ENCODE measurements at places on chromosomes 12 and 14.

- DNase-seq, result peak; percentile 54
Observed at GRCh38 chr14:92551044-92551841, 37.7 kb downstream of the RIN3 start.

GRCh38 chr12:94173660-94174265 is 25.4 kb downstream of the PLXNC1 start:
- no peak for DNase-seq

DNA sequence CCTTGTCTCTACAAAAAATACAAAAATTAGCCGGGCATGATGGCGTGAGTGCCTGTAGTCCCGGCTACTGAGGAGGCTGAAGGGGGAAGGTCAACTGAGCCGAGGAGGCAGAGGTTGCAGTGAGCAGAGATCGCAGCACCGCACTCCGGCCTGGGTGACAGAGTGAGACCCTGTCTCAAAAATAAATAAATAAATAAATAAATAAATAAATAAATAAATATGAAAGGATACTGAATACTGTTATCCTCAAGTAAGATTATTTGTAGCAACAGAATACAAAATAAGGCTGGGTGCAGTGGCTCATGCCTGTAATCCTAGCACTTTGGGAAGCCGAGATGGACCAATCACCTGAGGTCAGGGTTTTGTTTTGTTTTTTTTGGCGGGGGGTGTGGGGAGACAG is 1.9 kb downstream of the RNF41 start:
- no peak for DNase-seq

DNA sequence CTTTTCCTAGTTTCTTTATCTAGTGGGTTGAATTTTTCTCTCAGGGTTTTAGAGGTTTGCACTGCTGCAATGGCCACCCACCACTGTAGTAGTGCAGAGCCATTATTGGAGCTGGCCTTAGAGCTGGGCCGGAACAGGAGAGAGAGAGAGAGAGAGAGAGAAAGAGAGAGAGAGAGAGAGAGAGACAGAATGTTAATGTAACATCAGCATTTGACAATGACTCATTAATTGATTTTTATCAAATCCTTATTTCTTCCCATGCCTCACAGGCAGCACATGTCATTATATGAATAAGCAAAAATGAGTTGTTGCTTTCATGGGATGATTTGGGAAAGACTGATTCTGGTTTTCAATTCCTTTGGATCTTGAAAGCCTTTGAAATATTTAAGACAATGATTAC is 76.3 kb upstream of the PPP4R3A start:
- no peak for DNase-seq

- DNase-seq, result no peak
Observed at GRCh38 chr14:95137804-95138167, 19.5 kb downstream of the DICER1 start.

DNA sequence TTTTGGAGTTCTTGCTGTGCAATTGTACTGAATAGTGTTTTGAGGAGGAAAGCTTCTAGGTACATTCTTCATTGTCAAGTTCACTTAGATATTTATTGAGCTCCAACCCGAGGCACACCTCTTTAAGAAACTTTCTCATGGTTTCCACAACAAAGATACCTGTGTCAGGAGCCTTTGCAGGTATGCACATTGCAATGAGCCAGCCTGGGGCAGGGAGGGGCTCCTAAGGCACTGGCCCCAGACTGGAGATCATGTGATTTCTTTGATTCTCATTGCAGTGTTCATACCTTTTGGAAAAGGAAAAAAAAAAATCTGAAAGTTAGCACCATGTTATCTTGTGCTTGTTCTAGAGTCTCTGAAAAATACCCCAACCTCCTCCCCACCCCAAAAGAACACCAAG is 80.3 kb downstream of the PRMT8 start:
- no peak for DNase-seq

- DNase-seq, result peak; percentile 47
Observed at GRCh38 chr12:14454098-14454907, 88.8 kb downstream of the ATF7IP start.

DNA sequence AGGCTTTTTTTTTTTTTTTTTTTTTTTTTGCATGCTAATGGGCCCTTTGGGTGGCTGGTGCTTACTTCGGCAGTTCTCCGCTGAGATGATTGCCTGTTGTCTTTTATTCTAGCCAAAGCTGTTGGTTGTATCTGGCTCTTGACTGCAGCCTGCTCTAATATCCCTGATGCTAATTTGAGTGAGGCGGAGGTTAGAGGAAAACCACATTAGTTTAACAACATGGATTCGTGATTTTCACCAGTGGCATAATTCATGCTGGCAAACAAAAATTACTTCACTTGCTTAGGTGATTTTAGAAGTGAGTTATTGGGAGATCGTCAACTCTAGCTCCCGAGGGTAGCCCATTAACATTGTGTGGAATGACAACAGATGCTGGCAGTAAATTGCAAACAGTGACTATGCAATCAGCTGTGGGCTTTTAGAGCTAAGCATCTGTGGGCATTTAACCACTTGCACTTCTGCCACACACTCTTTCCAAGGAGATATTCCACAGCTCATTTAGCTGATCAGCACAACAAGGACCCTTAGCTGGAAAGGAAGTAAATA is 97.6 kb upstream of the ZDHHC17 start:
- no peak for DNase-seq

DNA sequence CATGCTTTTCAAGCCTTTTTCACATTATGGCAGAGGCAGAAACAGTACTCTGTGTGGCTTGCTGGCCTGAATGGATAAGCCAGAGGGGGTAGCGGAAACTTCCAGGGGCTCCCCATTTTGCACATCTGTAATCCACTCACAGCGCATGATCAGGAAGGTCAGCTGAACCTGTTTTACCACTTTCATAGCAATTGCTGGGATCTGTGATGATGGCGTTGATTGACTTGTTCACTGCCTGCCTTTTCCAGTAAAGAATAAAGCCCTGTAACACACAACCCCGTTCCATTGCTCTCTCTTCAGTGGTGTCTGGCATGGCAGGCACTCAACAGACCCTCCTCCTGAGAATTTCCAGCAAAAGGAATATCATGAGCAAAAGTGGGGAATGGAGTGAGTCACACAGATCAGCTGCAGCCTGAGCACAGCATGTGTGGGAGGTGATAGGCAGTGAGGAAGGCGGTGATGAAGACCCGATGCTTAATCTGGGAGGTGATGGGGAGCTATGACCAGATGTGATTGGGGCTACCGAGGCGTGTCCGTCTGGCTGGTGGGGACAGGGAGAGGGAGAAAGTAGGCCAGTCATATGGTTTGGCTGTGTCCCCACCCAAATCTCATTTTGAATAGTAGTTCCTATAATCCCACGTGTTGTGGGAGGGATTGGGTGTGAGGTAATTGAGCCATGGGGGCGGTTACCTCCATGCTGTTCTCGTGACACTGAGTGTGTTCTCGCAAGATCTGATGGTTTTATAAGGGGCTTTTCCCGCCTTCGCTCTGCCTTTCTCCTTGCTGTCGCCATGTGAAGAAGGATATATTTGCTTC is 44.7 kb upstream of the CHST11 start:
- peak; percentile 52 for DNase-seq

DNA sequence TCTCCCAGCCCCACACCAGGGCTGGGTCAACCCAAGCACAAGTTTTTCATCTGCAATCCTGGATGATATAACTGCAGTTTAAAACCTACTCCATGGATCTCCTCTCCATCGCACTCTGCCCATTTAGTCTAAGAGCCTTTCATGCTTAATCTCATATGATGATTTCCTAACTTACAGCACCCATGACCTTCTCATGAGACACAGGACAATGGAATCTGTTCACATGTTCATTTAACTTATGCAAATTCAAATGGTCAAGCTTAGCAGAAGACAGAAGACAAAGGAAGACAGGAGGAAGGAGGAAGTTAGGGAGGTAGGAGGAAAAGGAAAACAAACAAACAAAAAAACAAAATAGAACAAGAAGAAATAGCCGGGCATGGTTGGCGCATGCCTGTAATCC is 64.6 kb upstream of the PNMA1 start:
- peak; percentile 18 for DNase-seq

DNA sequence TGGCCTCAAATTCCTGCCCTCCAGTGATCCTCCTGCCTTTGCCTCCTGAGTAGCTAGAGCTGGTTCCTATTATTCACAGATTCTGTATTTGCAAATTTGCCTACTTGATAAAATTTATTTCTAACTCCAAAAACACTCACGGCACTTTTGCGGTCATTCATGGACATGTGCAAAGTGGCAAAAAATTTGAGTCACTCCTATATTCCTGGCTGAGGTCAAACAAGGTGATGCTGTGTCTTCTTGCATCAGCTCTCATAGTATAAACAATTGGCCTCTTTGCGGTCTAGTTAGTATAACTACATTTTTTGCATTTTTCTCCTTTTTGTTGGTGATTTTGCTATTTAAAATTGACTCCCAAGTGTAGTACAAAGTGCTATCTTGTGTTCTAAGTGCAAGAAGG is 24.7 kb downstream of the ATF1 start:
- no peak for DNase-seq

GRCh38 chr12:93050026-93050747 is 121.1 kb upstream of the EEA1 start:
- no peak for DNase-seq

GRCh38 chr12:4190366-4191063 is 83.0 kb upstream of the CCND2 start:
- no peak for DNase-seq

GRCh38 chr14:76134231-76134630 is 17.5 kb upstream of the GPATCH2L start:
- DNase-seq, result no peak

DNA sequence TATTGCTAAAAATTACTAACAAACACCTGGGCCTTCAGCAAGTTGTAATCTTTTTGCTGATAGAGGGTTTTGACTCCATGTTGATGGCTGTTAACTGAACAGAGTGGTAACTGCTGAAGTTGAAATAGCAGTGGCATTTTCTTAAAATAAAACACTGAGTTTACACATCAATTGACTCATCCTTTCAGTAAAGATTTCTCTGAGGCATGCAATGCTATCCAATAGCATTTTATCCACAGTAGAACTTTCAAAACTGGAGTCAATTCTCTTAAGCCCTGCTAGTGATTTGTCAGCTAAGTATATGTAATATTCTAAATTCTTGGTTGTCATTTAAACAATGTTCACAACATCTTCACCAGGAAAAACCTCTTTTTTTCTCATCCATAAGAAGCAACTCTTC is 59.5 kb downstream of the CMAS start:
- no peak for DNase-seq

- no peak for DNase-seq
Observed at GRCh38 chr12:97425380-97425779, 37.2 kb upstream of the RMST start.

DNA sequence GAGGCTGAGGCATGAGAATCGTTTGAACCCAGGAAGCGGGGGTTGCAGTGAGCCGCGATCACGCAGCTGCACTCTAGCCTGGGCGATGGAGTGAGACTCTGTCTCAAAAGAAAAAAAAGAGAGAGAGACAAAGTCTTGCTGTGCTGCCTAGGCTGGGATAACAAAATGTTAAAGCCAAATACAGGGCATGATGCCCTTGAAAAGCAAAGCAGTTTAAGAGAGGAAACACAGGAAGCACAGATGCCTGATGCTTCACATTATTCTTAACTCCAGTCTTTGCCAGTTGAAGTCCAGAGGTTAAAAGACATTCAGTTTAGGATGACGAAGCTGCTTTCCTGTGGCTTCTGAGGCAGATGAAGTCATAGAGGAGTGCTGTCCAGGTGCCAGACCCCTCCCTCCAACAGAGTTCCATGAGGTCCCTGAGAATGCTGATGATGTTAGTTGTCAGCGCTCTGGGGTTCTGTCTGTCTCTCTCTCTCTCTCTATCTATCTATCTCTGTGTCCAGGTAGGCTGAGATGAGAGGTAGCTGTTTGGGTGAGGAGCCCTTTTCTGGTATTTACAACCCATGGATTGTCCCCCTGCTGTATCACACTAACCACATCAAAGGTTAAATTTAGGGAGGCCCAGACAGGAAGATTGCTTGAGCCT is 4.9 kb upstream of the MRPL52 start:
- no peak for DNase-seq

DNA sequence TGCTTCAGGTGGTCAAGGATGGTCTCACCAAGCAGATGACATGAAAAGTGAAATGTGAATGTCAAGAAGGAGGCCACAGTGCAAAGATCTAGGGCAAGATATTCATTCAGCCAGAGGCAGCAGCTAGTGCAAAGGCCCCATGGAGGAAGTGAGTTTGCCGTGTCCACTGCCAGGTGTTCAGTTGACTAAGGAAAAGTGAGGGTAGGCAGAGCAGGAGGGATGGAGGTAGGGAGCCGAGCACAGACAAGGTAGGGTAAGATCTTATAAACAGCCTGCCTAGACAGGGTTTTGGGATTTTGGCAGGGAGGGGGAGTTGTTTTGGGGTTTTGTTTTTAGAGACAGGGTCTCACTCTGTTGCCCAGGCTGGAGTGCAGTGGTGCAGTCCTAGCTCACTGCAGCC is 11.9 kb downstream of the PPP2R5C start:
- DNase-seq, result no peak

Measured in suppressor macrophage treated with lipopolysaccharide for 1 hour (primary cell).